ENCODE measurements at places on chromosomes 7 and 10.

- DNase-seq, result no peak
These were observed 8.7 kb downstream of the ARL3 start for GRCh38 chr10:102705531-102705930.

- DNase-seq, result no peak
These were observed 597.6 kb downstream of the PARD3 start for GRCh38 chr10:34217524-34217923.

DNA sequence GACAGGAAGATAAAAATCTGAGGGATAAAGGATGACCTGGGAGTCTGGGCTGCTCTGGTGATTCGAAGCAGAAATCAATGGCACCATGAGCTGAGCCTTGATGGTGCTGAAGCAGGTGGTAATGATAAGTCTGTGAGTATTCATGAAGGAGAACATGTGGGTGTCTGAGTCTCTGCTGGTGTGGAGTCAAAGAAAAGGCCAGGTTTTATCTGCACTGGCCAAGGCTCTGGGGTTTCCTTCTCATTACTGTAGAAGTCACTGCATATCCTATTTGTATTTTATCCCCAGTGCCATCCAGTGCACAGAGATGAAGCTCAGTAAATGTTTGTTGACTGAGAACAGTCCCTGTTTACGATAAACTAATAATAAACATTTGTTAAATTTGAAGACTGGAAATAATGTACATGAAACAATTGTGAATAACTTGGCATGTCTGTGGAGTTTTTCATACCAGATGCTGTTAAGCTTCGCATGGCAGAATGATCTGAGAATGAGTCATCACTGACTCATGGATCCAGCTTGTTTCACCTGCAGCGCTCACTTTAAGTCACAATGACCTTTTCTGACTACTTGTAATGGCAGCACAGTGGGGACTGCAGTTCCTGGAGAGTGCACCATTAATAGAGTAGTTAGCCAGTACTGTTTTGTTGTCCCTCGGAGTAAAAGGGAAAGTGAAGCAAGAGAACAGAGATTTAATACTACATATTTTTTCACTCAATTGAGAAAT is 538.5 kb downstream of the HTR7 start:
- DNase-seq, result no peak

GRCh38 chr10:96831200-96831866 is 765 bp upstream of the LCOR start:
- DNase-seq, result no peak

DNA sequence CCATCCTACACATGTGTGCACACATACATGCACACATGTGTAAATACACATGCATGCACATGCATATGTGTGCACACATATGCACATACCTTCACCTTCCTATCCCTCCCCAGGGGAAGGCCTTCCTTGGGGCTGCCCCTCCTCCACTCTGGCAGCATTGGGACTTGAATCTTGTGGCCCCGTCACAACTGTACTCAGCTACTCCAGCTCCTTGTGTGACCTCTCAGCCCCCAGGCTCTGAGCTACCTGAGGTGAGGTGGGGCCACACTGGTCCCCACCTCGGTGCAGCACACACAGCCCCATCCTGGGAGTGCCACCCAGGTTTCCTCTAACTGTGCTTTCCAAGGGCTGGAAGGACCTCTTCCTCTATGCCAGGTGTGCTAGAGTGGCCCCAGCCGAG is 116.0 kb downstream of the LHPP start:
- DNase-seq, result no peak

DNA sequence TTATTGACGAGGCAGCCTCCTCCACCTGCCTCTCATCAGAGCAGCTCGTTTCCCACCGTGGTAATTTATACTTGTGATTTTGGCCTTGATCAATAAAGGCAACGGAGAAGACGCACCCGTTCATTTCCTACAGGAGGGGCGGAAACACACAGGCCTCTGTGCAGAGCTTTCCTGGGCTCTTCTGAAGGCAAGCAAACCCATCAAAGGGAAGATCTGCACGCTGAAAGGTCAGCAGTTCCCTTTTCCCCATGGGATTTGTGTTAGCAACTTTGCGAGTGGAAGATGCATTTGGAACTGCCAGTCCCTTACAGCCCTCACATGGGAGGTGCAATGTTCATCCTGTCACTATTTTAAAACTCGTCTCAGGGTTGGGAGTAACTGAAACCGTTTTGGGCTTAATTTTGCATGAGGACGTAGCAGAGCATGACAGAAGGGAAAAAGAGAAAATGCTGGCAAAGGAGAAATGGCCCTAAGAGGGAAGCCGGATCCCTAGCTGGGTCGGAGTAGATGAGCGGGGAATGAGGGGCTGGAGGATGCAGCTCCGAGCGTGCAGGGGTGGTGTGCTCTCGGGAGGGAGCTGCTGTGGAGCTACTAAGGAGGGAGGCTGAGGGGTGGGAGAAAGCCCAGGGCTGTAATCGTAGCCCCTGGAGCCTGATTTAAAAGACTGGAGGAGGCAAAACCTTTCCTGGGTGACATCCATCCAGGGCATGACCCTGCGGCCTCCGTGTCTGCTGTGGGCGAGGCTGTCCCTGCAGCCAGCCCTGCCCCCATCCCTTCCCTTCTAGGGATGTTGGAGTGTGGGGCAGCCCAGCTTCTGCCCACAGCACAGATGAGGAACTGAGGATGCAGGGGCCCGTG is 111.1 kb upstream of the FAM20C start:
- DNase-seq, result no peak

GRCh38 chr7:97043281-97043680 is 18.6 kb upstream of the DLX5 start:
- DNase-seq, result no peak
